ENCODE measurements at places on chromosomes 2 and 18.
A peak's percentile ranks its signal among the peaks of the same experiment; 100 is the strongest.

GRCh38 chr2:212050871-212051270, 487.7 kb downstream of the ERBB4 start:
- DNase-seq, result no peak

DNA sequence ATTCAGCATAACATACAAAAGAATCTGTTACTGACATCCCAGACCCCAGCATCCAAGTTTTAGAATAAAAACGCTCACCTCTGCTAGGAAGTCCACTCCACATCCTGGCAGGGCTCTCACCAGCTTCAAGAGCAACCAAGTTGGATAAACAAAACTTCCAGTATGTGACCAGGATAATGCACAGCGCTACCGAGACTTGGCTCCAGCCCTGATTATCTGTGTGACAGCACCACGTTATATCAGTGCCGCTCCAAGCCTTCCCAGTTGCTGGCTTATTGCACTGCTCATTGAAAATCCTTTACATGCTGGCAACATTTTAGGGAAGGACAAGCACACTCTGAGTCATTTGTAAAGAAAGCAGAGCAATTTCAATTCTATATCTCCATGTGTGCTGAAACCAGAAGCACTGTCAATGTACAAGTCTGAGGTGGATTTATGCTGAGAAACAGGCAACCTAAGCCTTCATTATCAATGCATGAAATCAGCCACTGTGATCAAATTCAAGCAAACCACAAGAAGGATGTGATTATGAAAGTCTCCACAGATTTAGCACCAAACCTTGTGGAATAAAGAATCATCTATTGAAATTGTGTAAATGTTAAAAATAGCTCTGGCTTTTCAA, 115.7 kb downstream of the ZNF385B start:
- DNase-seq, result no peak

DNA sequence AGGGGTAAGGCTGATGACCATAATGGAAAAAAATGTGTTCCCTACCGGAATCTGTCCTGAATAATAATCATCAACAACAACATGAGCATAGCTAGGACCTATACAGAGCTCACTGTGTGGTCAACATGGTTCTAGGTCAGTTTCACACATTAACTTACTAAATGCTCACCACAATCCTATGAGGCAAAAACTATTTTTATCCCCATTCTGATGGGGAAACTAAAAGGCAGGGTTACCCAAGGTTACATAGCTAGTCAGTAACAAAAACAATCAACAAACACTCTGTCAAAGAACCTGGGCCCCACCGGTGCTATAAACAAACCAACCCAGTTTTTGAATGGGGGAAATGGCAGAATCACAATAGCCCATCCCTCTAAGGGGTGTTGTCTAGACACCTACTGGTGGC, 40.1 kb downstream of the AOX1 start:
- DNase-seq, result no peak

- DNase-seq, result no peak
These were observed 44.6 kb downstream of the FAM124B start for GRCh38 chr2:224357098-224357901.

- DNase-seq, result no peak
These were observed 103.4 kb downstream of the LDLRAD4 start for GRCh38 chr18:13321923-13322322.

DNA sequence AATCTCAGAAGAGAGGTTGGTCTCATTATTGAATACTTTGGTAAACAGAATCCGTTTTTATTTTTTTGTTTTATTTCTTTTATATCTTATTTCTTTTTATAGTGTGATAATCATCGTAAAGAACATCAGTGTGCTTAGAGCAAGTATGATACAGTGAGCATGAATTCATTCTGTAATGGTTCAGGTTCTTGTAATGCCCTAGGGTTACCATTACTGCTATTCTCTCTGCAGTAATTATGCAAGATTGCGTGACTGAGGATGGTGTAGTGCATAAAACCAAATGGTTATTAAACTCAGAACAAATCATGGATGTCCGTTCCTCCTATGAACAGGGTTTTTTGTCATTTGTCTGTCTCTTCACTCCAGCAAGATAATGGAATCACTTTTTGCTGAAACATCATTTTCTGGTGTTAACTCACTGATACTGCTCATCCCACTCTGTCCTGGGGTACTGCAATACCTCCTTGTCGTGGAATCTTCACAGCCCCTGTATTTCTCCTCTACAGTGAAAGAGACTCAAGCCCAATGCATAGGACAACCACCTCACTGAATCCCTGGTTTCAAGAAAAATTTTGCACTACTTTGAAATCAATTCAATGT, 274.8 kb upstream of the ST6GAL2 start:
- DNase-seq, result no peak

DNA sequence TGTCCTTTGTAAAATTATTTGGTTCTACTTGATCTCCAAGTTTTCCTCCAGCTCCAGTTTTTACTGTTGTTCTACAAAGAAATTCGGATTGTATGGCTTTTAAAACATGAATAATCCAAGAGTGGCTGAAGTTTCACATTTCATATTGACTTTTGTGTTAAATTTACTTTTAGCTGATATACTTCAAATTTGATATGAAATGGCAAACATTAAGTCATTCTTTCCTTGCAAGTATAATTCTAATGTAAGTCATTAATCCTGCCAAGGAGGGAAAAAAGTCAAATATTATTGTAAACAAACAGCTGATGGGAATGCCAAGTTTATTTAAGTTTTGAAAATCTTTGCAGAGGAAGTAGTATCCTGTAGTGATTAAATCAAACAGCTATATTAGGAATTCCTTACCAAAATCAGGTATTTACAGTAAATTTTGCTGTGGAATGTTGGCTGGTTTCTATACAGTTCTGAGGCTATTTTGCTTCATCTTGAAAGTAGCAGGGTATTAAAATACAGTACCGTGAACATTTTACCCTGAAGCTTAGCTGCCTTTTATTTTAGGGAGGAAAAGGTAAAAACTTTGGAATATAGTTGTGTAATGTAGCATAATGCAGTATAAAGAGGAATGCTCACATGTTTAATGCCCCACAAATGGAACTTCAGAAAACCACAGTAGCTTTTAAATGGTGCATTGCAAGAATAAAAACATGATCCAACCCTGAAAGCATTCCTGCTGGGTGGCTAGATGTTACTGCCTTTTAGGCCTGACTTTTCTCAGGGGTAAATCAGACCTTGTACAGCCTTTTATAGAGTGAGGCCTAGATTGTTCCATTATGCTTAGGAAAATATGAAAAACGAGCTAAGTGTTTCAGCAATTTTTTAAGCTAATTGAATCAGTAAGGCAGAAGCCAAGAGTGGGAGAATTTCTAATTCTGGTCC, 62.7 kb upstream of the NT5C1B start:
- no peak for DNase-seq

DNA sequence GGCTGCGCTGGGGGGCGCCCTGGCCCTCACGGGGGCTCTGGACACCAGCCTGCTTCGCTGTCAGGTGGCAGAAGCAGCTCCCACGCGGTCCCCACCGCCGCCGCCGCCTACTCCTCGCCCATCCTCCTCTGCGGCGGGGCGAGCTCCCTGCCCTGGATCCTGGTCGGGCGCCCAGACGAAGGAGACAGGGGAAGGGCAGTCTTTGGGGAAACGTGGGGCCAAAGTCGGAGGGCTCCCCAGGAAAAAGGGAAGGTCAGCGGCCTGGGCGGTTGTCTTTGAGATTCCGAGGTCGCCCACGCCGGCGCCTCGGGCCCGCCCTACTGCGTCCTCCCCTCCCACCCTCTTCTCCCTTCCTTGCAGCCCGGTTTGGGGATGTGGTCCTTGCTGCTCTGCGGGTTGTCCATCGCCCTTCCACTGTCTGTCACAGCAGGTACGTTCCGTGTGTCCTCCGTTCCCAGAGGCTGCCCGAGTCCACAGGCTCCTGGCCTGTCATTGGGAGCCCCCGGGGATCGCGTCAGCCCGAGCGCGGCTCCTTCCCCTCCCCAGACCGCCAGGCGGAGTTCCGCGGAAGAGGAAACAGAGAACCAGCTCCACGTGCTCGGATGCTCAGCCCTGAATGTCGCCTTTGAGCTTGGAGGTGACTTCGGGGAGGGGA, 800 bp downstream of the IL1RL2 start:
- DNase-seq, result peak; percentile 70

DNA sequence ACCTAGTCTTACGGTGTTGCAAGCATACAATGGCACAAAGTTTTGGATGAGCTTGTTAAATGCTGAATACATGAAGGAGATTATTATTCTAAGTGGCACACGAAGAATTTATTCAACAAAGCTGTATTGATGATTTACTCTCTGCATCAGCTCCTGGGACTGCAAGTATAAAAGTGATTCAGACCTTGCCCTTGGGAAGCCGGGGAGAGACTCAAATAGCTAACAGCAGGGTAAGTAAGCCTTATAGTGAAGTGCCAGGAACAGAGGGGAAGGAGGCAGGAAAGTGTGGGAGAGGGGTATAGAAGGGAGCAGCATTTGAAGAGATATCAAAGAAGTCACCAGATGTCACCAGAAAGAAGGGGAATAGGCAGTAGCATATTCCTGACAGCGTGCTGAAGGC, 115.4 kb downstream of the MCFD2 start:
- DNase-seq, result no peak

DNA sequence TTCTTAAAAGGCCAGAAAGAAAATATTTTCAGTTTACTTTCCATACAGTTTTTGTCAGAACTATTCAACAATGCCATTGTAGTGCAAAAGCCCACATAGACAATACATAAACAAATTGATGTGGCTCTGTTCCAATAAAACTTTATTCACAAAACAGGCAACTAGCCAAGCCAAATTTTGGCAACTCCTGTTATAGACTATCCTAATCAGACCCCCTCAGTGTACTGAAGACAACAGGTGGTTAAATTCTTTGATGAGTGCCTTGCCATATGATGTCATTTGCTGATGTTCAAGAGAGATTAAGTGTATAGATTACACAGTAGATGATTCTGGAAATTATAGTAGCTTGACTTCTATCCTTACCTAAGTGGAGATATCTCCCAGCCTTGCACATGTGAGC, 83.4 kb downstream of the FANCL start:
- DNase-seq, result no peak

DNA sequence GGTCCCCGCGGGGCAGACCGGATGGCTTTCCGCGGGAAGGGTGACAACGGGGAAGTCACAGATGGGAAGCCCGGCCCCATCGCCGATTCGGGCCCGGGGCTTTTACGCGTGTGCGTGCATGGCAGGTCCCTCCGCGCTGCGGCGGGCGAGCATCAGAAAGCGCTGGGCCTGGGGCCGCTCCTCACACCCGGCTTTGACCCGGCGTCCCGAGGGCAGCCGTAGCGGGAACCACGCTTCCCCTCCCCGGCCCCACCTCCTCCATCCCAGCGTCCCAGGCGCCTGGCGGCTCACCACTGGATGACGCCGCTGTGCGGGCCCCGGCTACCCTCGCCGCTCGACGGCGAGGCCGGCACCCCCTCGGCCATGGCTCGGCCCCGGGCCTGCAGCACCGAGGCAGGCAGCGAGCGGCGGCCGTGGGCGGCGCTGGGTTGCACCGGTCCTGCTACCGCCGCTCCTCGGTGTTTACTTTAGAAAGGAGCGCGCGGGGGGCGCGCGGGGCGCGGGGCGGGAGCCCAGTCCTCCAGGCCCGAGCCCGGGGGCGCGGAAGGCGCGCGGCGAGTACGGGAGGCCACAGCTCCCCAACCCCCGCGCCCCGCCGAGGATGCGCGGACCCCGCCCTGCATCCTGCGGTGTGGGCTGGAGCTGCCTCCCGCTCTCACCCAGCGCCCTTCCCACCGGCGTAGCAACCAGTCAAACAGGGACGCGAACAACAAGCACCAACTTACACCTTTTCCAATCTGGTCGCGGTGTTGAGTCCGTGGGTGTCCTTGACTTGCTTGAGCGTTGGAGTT, 806 bp downstream of the RFX8 start:
- peak; percentile 84 for DNase-seq

GRCh38 chr2:25035537-25036220, 6.2 kb upstream of the EFR3B start:
- DNase-seq, result no peak

DNA sequence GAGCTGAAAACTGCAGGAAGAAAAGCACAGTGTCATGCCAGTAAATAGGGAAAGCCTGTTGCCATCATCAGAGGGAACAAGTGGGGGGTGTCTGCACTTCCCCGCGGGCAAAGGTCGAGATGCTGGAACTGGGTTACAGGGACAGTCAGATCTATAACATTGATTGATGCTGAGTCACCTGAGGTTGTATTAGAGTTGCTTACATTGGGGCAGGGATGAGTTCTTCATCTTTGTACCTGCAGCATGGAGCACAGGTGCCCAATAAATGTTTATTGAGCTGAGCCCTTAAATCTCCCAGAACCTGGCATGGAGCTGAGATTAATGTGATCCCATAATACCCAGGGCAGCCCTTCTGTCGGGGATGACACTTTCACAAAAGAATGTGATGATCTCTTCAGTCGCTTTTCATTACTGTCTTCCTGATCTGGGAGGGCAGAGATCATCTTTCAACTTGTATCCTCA, 5.9 kb upstream of the RNF152 start:
- no peak for DNase-seq

DNA sequence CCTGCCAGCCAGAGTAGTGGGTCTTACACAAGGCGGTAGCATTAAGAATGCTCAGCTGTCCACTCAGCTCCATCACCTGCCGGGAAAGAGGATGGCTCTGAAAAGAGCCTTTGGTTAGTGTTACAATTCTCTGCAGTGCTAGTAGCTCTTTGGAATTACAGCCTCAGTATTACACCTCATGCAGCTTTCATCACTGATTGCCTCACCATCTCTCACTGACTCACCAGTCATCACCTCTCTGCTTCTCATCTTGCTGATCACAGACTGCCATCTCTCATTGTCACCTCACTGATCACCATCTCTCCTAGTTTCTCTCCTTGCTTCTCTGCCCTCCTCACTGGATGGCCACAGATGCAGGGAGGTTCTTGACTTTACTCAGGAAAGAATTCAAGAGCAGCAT, 573.5 kb upstream of the SETBP1 start:
- no peak for DNase-seq

GRCh38 chr18:31557446-31557845, 34.2 kb upstream of the TTR start:
- DNase-seq, result no peak

GRCh38 chr2:129275706-129276105, 703.8 kb upstream of the RAB6C start:
- no peak for DNase-seq

- no peak for DNase-seq
These were observed 458 bp downstream of the HYCC2 start for GRCh38 chr2:201070948-201071478.

DNA sequence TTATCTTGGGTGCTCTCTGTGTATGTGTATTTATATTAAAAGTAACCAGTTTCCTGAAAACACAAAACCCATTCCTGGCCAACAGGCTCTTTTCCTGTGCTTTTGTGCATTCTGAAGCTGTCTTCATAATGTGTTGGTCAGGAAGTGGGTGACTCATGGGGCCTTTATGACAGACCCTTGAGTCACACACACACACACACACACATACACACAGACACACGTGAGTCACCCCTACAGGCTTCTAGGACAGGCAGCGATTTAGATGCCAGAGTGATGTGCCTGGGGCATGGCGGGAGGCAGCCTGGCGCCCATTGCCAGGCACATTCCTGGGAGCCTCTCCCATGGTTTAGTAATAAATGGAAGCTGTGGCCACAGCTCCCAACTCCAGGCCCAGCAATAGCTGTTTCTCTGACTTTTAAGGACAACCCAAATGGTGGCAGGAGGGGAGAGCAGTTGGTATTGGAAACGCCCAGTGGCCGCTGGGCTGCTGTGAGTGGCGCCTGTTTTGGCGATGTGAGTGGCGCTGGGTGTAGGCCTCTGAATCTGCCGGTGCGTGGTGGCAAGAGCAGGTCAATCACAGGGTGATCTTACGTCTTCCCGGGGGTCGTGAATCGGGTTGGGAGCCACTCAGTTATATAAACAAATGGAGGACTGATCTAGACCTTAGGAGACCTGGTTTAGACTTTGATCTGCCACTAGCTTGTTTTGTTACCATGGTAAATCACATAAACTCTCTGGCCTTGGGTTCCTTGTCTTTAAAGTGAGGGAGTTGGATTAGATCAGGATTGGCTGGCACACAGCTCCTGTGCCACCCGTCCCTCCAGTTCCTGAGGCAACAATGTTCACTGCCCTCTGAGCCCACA, 150.7 kb upstream of the DLX2 start:
- DNase-seq, result no peak

All from left forelimb (tissue), 1 donor.